ENCODE measurements at places on chromosomes 1 and 21.

- no peak for DNase-seq
These were observed 146.6 kb downstream of the ROR1 start for GRCh38 chr1:63920154-63921117.

DNA sequence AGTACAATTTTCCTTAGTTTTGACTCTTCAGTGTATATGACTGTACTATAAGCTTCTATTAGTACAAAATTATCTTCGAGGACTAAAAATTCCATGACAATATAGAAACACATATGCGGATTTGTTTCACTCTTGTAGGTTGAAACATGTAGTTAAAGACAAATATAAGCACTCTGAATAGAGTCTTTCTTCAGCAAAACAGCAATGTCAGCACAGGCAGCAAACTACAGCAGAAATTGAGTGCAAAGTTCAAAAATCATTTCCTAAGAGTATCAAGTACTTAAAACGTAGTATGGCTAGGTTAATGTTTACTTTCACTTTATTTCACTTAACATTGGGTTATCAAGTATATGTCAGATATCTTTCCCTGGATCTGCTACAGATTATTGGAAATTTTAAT lies 106.7 kb downstream of the FAF1 start:
- DNase-seq, result no peak

- no peak for DNase-seq
These were observed 6.0 kb upstream of the SHISA4 start for GRCh38 chr1:201882665-201883132.

GRCh38 chr1:202192770-202193613 lies 607 bp upstream of the LGR6 start:
- DNase-seq, result peak; percentile 18

GRCh38 chr1:230415405-230416132 lies 10.6 kb downstream of the PGBD5 start:
- no peak for DNase-seq

GRCh38 chr1:40772146-40772955 lies 11.2 kb upstream of the KCNQ4 start:
- DNase-seq, result no peak

DNA sequence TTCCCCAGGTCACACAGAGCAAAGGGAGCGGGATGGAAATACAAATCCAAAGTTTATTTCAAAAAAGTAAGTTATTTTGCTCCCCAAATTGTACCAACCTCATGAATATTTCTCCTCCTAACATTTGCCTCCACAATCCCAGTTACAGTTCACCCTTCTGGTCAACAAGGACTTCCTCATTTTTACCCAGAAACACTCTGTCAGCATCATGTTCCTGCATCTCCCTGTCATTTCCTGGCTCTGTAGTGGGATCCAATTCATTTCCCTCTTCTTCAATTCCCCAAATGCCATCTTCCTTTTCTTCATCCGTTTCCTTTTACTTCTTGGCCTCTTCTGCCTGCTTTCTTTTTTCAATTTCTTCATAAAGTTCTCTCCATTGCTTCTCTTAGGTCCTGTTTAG lies 32.0 kb upstream of the EPS15 start:
- DNase-seq, result no peak

GRCh38 chr1:20728371-20729154 lies 3.9 kb downstream of the SH2D5 start:
- DNase-seq, result no peak
